ENCODE measurements at places on chromosomes 3 and 15.

GRCh38 chr3:64209866-64210621, 15.2 kb downstream of the PRICKLE2 start:
- DNase-seq: no peak

GRCh38 chr3:4708230-4708629, 215.1 kb downstream of the ITPR1 start:
- no peak for DNase-seq

DNA sequence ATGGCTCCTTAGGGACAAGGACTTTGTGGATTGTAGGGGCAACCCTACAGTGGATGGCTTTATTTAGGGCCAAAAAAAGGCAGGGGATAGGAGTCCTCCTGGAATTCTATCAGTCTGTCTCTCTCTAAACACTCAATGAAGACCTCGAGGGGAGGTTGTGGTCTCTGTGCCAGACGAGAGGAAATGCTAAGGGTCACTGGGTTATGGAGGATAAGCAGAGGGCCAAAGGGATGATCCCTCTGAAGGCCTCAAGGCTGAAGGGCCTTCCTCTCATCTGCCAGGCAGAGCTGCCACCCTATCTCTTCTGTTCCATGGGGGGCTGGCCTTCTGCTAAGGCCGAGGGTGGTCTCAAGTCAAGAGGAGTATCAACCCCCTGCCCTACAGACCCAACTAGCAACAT, 27.0 kb downstream of the PLXNB1 start:
- no peak for DNase-seq

DNA sequence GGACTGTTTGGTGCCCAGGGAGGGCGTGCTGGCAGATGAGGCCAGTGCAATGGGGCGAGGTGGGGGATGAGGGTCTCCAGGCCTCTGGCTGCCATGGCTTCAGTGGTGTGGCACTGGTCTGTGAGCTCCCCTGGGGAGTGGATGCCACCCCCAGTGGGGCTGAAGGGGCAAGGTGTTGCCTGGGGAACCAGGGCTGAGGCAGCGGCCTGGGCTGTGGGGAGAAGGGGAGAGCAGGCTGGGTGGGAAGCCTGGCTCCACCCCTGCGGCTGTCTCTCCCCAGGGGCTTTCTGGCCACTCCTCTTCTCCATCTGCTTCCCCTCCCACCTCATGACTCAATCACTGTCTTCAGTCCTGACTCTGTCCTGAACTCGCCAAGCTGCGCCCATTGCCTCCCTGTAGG, 88.4 kb upstream of the TLE3 start:
- no peak for DNase-seq

DNA sequence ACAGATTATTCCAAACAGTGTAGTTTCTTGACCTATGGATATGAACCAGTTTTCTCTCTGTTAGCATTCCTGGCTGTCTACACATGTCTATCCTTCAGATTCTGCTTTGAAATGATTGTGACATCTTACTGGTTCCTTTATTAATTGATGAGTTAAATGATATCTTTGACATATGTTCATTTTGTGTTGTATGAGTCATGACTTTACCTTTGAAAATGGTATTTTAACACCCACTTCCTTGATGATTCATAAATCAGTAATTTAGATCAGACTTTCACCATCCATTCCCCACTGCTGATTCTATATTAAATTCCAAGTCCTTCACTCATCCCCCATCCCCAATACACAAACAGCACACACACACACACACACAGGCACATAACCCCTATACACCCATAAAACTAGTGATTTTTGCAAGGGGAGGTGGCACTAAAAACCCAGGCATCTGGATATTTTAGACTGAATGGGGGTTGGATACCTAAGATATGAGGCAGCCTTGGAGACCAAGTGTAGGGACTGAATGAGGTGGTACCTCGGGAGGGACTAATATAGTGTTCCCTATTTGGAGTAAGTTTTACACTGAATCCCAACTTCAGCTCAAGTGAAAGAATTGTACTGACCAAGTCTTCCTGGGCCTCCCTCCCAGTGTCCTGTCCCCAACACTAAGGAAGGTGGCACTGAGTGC, 9.7 kb downstream of the CCK start:
- DNase-seq: no peak

All from NCI-H1092 (cell line).